Activated B cell treated with CpG ODN at 0.5 μM for 24 hours (primary cell): ENCODE measurements at places on chromosomes 12 and 14. TPM values are rescaled to one million over a fixed set of nuclear protein-coding genes. Genes with fewer than 3 reads are reported as not detected.

DNA sequence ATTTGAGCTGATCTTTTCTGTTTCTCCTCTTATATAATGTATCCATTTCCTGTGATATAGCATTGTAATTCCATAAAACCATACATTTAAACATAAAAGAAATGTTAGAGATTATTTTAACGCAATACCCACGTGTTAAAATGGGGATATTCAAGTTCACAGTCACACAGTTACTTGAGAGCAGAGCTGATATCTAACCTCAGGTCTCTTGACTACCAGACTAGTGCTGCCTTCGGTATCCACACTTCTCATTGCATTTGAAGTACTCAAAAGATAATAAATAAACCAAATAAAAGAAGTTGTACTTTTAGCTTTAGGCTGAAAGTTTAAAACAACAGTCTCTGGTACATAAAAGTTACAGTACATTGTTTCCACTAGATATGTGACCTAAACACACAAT is 2.9 kb downstream of the CLECL1 start:
- DNase-seq, result no peak

GRCh38 chr12:123485756-123486155 is 27.8 kb downstream of the SNRNP35 start:
- DNase-seq, result no peak

- no peak for DNase-seq
These were observed 2.4 kb upstream of the MLH3 start for GRCh38 chr14:75053396-75054291.

- DNase-seq, result no peak
These were observed 5.2 kb upstream of the AAAS start for GRCh38 chr12:53326460-53327185.

- DNase-seq, result no peak
These were observed 15.9 kb downstream of the TAOK3 start for GRCh38 chr12:118356809-118357256.

DNA sequence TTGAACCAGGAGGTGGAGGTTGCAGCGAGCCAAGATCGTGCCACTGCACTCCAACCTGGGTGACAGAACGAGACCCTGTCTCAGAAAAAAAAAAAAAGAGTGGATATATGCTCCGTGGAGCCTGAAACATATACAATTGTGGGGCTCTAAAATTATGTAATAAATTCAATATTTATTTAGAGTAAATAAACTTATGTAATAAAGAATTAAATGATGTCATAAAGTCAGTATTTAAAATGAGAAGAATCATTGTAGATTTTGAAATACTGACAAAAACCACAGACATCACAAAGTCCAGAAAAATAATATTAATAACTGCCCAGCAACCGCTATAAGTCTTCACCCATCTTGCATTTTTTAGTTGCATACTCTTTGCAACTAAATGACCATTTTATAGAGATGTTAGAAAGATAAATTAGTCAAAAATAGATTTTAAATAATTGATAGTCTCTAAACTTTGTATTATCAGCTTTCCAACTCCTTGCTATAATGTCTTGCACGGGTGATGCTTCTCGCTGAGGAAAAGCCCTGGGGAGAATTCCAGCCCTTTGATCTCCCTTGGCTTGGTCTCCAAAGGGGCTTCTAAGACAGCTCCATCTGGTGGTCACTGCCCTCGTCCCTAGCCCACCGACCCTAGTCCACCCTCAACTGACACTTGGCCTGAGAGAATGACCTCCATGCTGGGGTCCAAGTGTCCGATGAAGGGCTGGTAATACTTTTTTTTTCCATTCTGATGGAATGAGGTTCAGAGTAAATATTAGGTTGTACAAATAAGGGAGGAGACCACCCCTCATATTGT is 7.9 kb upstream of the TMBIM6 start:
- DNase-seq, result no peak

GRCh38 chr14:90924621-90925340 is 108.6 kb upstream of the TTC7B start:
- no peak for DNase-seq

DNA sequence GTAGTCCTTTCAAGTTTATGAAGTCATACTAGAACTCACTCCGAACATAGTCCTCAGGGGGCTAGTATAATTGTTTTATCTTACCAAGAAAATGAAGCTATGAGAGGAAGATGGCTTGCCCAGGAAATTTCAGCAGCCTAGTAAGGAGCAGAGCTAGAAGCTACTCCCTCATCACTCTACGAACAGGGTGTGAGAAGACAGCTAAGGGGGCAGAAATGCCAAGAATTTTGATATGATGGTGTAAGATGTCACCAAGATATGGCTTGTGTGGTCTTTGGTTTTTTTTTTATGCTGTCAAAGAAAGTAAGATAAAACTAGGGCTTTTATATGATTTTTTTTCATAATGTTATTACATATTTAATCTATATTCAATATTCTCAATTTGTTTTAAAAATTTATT is 47.6 kb downstream of the PRICKLE1 start:
- DNase-seq, result no peak

DNA sequence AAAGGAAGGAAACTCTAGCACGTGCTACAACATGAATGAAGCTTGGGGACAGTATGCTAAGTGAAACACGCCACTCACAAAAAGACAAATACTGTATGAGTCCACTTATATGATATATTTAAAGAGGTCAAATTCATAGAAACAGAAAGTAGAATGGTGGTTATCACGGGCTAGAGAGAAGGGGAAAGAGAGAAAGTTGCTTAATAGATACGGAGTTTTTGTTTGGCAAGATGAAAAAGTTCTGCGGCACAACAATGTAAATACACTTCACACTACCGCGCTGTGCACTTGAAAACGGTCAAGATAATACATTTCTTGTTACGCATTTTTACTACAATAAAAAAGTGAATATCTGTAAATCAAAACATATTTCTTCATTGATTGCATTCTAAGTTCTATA is 37.3 kb downstream of the FBLN5 start:
- DNase-seq, result no peak

DNA sequence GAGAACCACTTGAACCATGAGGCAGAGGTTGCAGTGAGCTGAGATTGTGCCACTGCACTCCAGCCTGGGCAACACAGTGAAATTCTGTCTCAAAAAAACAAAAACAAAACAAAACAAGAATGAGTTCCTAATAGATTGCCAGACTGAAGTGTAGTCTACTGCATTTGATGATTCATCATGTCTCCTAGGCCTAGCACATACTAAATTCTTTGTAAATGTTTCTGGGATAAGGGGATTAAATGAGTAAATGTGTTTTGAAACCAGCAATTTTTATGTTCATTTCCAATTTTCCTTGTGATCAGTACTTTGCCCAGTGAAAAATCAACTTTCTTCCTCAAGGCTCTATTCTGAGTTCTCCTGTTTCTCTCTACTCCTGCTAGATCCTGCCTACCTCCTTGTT is 2.9 kb upstream of the DYRK2 start:
- DNase-seq, result no peak

DNA sequence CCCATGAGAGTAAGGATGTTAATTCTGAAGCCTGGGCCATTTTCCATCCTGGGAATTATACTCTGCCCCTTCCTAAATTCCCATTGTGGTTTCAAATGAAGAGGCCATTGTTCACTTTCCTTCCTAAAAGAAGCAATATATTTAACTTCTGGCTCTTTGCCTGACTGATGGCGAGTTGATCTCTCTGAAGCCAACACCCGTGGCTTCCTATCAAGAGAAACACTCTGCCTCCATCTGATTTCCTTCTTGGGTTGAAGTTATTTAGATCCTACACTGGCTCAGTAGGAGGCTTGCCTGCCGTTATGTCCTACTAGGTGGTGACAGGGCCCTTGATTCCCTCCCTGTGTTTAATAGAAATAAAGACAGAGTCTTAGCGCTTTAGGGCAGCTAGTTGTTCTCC is 97.4 kb downstream of the PRKCH start:
- no peak for DNase-seq

Gene EID3
- 6.2 TPM in 2 replicates for total RNA-seq

Gene C12orf60
- total RNA-seq, result 0.64 and 0.69 TPM in 2 replicates

Gene FOXG1
- total RNA-seq, result not detected in 2 replicates

Gene CCDC63
- total RNA-seq, result not detected in 2 replicates

Gene KRT85
- total RNA-seq, result not detected in 2 replicates

Gene GTF2A1
- 38.5 and 40.9 TPM in 2 replicates for total RNA-seq
